ENCODE measurements at places on chromosomes 4 and X. TPM values are rescaled to one million over a fixed set of nuclear protein-coding genes. Genes with fewer than 3 reads are reported as not detected.

LGI2 gene
- 0.82 TPM for total RNA-seq

FSTL5 gene
- not detected for total RNA-seq

BBS12 gene
- 1.9 TPM for total RNA-seq

SLC39A8 gene
- total RNA-seq, result 104 TPM

HTRA3 gene
- total RNA-seq, result 1.3 TPM

FAM47E gene
- 4.8 TPM for total RNA-seq

NSG1 gene
- total RNA-seq, result 2.4 TPM

DNA sequence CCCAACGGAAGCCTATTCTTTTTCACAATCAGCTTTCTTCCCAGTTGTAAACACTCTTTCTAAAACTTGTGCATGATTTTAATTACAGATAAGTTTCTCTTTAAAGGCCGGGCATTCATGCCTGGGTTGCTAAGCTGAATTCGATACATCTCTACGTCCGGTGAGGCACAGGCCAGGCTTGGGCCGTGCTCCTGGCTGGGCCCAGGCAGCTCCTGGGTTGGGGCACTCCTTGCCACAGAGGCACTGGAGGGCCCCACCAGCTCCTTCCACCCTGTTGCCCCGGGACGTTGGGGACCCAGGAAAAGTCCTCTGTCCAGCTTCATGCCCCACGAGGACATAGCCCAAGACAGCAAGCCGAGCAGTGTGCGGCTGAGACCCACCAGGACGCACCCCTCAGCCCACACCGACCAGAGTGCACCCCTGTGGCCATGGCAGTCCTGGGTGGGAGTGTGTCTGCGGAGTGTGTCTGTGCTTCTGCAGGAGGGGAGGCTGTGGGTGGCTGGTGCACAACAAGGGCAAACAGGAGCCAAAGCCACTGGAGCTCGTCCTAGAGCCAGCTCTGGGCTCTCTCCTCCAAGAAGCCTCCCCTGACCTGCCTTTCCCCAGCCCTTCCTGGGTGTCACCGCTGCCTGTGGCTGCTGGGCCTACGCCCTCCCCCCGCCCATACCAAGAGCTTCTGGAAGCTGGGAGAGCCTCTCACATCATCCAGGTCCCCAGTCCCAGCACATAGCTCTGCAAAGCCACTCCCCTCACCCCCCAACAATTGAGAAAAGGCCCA lies 128.0 kb upstream of the NKX1-1 start:
- H3K27ac ChIP-seq, result no peak overlapping the region
- no peak overlapping the region for H3K4me3 ChIP-seq
- H3K4me1 ChIP-seq, result no peaks in the 10 kb centered on the region

DNA sequence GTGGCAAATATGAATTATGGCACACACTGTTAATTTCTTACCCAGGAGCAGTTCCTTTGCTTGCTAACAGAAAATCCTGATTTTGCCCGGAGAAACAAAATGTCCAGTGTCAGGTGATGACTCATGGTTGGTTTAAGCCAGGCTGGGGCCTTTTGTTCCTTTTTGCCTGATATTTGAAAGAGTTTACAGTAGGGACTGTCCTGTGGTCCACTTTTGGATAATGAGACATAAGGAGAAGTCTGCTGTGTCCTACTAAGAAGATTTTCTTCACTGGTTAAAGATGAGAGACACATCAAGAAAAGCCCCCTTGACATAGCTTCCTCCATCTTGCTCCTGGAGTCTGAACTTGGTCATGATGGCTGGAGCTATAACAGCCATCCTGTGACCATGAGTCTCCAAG lies 12.1 kb upstream of the DRD5 start:
- DNase-seq, result no peak
- H3K4me3 ChIP-seq, result no peak overlapping the region
- no peak overlapping the region for H3K27ac ChIP-seq
- H3K4me1 ChIP-seq, result no peaks in the 10 kb centered on the region
- no peaks in the 10 kb centered on the region for H3K36me3 ChIP-seq

- no peak for DNase-seq
- no peaks in the 10 kb centered on the region for H3K36me3 ChIP-seq
- H3K27ac ChIP-seq, result no peak overlapping the region
- H3K4me3 ChIP-seq, result no peak overlapping the region
These were observed 52.3 kb upstream of the TRPC5OS start for GRCh38 chrX:111823703-111824102.

- DNase-seq, result no peak
- H3K27me3 ChIP-seq, result no peaks in the 10 kb centered on the region
- H3K27ac ChIP-seq, result no peak overlapping the region
- no peaks in the 10 kb centered on the region for H3K36me3 ChIP-seq
- peaks cover 17% of the 10 kb centered on the region for H3K4me1 ChIP-seq
- H3K4me3 ChIP-seq, result no peak overlapping the region
These were observed 11.7 kb downstream of the NSD2 start for GRCh38 chr4:1882850-1883271.

DNA sequence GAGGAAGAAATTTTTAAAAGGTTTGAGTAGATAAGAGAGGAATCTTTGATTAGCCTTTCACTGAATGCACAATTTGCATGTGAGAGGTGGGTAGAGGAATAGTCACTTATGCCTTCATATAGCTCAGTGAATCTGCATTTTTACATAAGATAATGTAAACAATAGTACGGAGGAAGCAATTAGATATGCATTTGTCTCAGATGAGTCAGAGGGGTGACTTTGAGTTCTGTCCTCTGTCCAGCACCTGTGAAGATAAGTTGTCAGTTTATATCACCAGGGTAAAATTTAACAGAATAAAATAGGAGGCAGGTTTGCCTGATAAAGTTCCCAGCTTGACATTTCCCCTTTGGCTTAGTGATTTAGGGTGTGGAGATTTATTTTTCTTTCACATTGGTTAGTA lies 841.9 kb downstream of the PCDH18 start:
- no peak for DNase-seq
- H3K4me1 ChIP-seq, result no peaks in the 10 kb centered on the region
- no peaks in the 10 kb centered on the region for H3K36me3 ChIP-seq
- no peak overlapping the region for H3K4me3 ChIP-seq
- no peak overlapping the region for H3K27ac ChIP-seq

GRCh38 chr4:61771056-61771455 lies 570.9 kb downstream of the ADGRL3 start:
- no peak overlapping the region for H3K27ac ChIP-seq
- no peak overlapping the region for H3K4me3 ChIP-seq
- H3K27me3 ChIP-seq, result no peaks in the 10 kb centered on the region
- no peak for DNase-seq
- no peaks in the 10 kb centered on the region for H3K36me3 ChIP-seq

GRCh38 chr4:40311811-40312346 lies 23.3 kb upstream of the CHRNA9 start:
- DNase-seq, result no peak
- no peak overlapping the region for H3K4me3 ChIP-seq
- peaks cover 4% of the 10 kb centered on the region for H3K4me1 ChIP-seq

DNA sequence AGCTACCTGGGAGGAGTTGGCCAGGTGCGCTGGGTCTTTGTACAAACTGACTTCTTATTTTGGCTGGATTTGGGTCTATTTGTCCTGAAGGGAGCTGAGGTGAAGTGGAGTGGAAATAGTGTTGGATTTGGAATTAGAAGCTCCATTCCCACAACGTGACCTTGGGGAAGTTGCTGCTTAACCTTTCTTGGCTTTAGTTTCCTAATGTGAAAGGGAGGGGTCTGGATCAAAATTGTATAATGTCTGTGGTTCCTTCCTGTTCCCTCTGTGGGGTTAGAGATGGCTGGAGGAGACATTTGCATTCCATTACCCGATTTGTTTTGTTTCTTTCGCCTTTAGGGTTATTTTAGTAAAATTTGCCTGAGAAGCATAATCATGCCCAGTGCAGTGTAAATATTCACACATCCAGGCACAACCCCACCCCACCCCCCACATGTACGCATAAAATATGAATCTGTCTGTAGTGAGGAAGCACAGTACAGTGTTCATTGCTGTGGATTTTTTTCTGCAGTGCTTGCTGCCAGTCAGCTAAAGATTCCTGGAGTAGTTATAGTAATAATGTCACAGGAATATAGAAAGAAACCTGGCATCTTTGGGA lies 21.5 kb downstream of the JADE1 start:
- no peak overlapping the region for H3K27ac ChIP-seq
- DNase-seq, result no peak
- no peak overlapping the region for H3K4me3 ChIP-seq
- no peaks in the 10 kb centered on the region for H3K27me3 ChIP-seq
- H3K4me1 ChIP-seq, result no peaks in the 10 kb centered on the region
- no peaks in the 10 kb centered on the region for H3K36me3 ChIP-seq

GRCh38 chr4:168836490-168836889 lies 173.6 kb downstream of the CBR4 start:
- H3K27me3 ChIP-seq, result no peaks in the 10 kb centered on the region
- DNase-seq, result no peak
- H3K4me3 ChIP-seq, result no peak overlapping the region
- H3K27ac ChIP-seq, result no peak overlapping the region
- H3K4me1 ChIP-seq, result no peaks in the 10 kb centered on the region
- no peaks in the 10 kb centered on the region for H3K36me3 ChIP-seq

- H3K27ac ChIP-seq, result no peak overlapping the region
- no peaks in the 10 kb centered on the region for H3K4me1 ChIP-seq
- peak; percentile 21 for DNase-seq
- H3K27me3 ChIP-seq, result no peaks in the 10 kb centered on the region
- H3K4me3 ChIP-seq, result no peak overlapping the region
These were observed 270.5 kb upstream of the GPC4 start for GRCh38 chrX:133685822-133686221.

- no peaks in the 10 kb centered on the region for H3K36me3 ChIP-seq
- no peak overlapping the region for H3K4me3 ChIP-seq
- H3K4me1 ChIP-seq, result no peaks in the 10 kb centered on the region
- no peak overlapping the region for H3K27ac ChIP-seq
- DNase-seq, result no peak
These were observed 106.8 kb downstream of the TENM3 start for GRCh38 chr4:182350041-182350440.

DNA sequence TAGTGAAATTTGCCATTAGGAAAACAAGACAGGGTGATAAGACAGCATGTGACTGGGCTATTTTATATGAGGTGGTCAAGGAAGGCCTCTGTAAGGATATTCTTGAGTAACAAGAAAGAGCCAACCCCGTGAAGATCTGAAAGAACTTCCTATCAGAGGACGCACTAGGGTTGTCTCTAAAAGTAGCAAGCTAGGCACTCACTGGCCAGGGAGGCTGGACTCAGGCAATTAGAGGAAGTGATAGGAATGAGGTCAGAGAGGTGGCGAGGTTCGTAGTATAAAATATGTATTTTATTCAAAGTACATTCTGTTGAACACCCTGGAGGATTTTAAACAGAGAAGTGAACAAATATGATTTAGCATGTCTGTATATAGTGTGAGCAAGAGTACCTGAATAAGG lies 4.6 kb downstream of the BMPR1B start:
- DNase-seq, result no peak
- no peaks in the 10 kb centered on the region for H3K36me3 ChIP-seq
- no peak overlapping the region for H3K4me3 ChIP-seq
- H3K27ac ChIP-seq, result no peak overlapping the region
- no peaks in the 10 kb centered on the region for H3K4me1 ChIP-seq

DNA sequence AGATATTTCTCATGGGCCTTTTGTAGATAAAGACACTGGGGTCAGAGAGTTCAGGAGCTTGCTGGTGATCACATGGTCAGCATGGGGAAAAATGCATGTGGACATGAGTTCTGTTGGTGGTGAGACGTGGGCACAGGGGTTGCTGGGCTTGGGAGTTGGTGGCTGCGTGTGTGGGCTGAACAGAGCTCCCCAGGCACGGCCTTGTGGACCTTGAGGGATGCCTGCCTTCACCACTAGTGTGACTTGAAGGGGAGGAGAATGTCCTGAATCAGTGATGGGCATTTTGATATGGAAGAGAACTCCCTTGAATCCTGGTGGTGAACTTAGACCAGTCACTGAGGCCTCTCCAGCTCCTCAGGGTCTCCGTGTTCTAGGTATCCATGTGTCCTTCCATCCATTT lies 8.9 kb downstream of the CD99 start:
- no peak overlapping the region for H3K27ac ChIP-seq
- no peaks in the 10 kb centered on the region for H3K36me3 ChIP-seq
- no peaks in the 10 kb centered on the region for H3K27me3 ChIP-seq
- H3K4me3 ChIP-seq, result no peak overlapping the region

GRCh38 chr4:74309223-74309622 lies 953 bp downstream of the EPGN start:
- no peak for DNase-seq
- H3K27me3 ChIP-seq, result no peaks in the 10 kb centered on the region
- H3K4me1 ChIP-seq, result no peaks in the 10 kb centered on the region
- H3K36me3 ChIP-seq, result no peaks in the 10 kb centered on the region
- no peak overlapping the region for H3K27ac ChIP-seq
